ENCODE measurements at places on chromosomes 11 and 22.

- no peak for DNase-seq
Measured at GRCh38 chr22:22196018-22196533, 48.5 kb upstream of the VPREB1 start.

GRCh38 chr11:130871616-130872015 is 44.7 kb downstream of the SNX19 start:
- no peak for DNase-seq

- DNase-seq = no peak
Measured at GRCh38 chr11:8105666-8106065, 24.7 kb downstream of the TUB start.

DNA sequence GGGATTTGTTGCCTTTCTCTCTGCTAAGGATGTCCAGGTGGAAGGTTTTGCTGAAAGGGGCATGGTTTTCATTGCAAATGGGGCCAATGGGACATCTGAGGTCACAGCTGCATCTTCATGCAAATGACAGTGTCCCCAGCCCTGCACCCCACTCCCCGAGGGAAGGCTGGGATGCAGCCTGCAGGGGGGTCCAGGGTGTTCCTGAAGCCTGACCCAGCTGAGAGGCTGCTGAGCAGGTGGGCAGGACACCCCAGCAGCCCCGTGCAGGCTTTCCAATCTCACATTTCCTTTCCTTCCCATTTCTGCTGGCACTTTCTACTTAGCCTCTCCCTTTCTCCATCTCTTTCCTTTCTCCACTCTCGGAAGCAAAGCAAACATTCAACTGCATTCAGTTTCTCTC is 78.3 kb downstream of the SCN3B start:
- DNase-seq = no peak

DNA sequence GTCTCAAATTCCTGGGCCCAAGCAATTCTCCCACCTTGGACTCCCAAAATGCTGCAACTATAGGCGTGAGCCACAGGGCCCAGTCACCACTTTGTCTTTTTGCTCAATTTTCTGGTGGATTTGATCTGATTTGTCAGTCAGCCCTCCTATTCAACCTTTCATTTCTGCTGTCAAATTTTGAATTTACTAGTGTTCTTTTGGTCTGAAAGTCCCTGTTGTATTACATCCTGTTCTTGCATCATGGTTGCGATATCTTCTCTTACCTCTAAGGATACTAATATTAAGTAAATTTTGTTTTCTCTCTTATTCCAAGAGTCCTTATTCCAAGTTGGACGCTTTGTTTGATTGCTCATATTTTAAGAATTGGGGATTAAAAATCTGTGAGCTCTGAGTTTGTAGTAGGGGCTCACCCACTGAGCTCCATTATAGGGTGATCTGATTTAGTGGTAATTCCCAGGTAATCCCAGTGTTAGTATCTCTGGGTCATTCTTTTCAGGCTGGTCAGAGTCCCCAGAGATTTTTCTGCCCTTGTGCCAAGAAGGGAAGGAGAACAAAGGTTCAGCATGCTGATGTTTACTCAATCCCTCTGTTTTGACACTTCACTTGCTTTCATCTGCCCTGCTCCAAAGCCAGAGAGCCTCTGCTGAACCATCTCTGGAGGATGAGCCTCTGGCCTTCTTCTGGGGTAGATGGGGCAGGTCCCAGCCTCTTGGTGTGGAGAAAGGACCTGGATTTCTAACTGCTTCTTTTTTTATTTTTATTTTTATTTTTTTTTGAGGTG is 10.0 kb downstream of the UPB1 start:
- no peak for DNase-seq

- DNase-seq = no peak
Measured at GRCh38 chr11:74466916-74467885, at the start of gene KCNE3. KCNE3 (minus strand) TSS chr11:74467549; CDS start chr11:74457563, 9,986 bp downstream.

GRCh38 chr22:17046566-17047348 is 38.0 kb upstream of the IL17RA start:
- no peak for DNase-seq

DNA sequence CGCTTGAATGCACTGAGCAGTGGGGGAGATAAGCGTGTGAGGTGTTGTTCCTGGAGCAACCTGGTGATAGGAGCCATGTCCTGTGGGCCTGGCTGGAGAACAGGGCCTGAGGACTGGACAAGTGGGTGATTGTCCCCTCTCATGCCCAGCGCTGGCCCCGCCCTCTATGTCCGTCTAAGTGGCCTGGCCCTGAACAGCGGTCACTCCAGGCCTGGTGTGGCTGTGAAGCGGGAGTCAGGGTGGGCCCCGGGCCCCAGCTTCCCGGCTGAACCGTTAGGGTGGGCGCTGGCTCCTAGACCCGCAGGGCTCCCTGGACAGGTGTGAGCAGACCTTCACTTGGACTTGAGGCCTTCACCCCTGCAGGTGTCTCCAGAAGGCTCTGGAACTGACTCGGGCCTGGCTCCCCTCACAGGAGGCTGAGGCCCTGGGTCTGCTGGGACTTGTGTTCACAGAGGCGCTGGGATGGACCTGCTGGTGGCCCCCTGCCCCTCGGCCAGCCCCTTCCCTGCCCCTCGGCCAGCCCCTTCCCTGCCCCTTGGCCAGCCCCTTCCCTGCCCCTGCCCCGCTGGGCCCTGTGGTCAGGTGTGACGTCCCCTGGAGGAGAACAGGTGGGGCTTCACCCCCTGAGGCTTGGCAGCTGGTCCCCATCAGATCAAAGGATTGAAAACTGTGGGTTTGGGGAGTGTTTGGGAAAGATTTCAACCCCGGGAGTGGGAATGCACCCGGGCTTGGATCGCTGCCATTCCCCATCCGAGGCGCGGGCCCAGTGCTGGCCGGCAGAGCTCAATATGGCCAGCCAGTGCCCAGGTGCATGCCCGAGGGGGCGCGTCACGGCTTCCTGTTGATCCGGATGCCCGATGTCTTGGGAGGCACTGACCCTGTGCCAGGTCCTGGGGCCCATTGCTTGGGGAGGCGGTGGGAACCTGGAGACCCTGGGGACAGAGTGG is 3.2 kb upstream of the MUC6 start:
- DNase-seq = no peak

- DNase-seq = no peak
Measured at GRCh38 chr22:49480896-49481658, 346.6 kb downstream of the BRD1 start.

- no peak for DNase-seq
Measured at GRCh38 chr11:894575-895201, 15.9 kb downstream of the CHID1 start.

DNA sequence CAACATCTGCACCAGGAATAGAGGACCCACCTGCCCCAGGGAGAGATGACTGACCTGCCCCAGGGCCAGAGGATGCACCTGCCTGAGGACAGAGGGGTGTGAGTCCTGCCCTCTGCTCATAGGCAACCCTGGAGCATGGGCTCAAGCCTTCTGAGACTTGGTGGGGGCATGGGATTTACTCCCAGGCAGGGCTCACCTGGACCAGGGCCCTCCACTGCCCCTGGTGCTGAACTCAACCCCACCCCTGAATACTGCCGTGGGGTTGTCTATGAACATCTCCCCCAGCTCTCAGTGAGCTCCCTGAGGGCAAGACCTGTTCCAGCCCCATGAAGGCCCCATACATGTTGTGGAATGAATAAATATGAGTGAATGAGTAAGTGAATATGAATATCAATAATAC is 33.8 kb upstream of the MUC5AC start:
- no peak for DNase-seq

- DNase-seq = no peak
Measured at GRCh38 chr22:29717789-29718188, 2.0 kb upstream of the CABP7 start.

- peak; percentile 9 for DNase-seq
Measured at GRCh38 chr22:19291218-19291579, 320 bp downstream of the CLTCL1 start.

GRCh38 chr11:34614344-34615104 is 6.4 kb upstream of the EHF start:
- DNase-seq = no peak

DNA sequence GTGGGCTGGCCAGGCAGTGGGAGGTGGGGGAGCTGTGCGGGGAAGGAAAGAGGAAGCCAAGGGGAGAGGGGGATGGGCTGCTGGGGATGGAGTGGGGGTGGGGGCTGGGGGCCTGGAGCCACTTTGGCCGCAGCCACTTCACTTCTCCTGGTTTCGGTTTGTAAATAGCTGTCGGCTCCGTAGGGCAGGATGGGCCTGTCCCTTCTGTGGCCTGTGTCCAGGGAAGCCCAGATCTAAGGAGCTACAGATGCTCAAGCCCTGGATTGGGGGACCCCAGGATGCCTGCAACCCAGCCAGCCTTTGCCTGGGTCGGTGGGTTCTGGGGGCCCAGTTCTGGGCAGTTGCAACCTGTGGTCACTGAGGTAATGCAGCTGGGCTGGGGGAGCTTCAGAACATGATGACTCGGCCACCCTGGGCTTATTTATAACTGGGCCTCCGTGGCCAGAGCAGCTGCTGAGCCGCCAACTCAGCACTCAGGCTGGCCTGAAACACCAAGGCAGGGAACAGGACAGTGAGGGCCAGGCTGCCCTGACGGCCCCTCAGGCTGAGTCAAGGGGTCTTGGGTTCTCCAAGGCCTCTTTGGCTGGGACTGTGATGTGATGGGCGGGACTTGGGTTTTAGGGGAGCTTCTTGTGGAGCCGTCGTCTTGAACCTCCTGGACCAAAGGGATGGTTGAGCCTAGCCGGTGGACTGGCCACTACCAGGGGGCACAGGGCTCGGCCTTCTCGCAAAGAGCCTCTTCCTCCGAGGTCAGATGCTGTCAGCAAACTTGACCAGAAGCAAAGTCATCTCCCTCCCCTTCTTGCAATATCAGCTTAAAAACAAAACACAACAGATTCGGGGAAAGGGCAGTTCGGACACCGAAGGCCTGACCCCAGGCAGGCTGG is 15.0 kb upstream of the SLC39A13 start:
- no peak for DNase-seq

DNA sequence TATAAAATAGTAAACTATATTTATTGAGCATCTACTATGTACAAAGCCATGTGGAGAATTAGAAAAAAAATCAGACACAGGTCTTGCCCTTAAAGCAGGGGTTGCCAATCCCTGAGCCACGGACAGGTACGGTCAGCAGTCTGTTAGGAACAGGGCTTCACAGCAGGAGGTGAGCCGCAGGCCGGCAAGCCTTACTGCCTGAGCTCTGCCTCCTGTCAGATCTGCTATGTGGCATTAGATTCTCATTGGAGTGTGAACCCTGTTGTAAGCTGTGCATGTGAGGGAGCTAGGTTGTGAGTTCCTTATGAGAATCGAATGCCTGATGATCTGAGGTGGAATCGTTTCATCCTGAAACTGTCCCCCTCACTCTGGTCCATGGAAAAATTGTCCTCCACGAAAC is 2.1 kb upstream of the RAG2 start:
- DNase-seq = no peak

DNA sequence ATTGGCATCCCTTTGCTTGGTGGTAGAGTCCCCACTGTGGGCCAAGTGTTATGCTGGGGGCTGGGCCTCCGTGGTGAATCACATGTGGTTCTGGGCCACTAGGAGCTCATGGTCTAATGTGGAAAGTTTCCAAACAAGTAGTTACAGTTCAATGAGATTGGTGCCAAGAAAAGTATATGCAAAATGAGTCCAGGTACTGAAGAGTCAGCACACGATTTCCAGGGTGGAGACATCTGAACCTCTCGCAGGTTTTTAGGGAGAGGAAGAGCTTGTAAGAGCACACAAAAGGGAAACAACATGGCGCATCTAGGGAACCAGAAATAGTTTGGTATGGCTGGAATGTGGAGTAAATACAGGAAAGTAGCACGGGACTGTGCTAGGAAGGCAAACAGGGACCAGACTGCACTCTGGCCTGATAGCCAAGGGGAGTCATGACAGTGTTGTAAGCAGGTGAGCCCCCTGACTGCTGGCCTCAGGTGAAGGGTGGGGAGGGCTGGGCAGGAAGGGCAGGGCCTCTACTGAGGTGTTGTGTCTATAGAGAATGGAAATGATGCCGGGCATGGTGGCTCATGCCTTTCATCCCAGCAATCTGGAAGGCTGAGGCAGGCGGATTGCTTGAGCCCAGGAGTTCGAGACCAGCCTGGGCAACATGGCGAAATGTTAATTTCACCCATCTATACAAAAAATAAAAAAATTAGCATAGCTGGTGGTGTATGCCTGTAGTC is 12.6 kb downstream of the POLR2F start:
- DNase-seq = no peak

- DNase-seq = no peak
Measured at GRCh38 chr11:32366666-32367065, 68.7 kb downstream of the WT1 start.

GRCh38 chr22:42932857-42933484 is 75.9 kb upstream of the ARFGAP3 start:
- DNase-seq = no peak

DNA sequence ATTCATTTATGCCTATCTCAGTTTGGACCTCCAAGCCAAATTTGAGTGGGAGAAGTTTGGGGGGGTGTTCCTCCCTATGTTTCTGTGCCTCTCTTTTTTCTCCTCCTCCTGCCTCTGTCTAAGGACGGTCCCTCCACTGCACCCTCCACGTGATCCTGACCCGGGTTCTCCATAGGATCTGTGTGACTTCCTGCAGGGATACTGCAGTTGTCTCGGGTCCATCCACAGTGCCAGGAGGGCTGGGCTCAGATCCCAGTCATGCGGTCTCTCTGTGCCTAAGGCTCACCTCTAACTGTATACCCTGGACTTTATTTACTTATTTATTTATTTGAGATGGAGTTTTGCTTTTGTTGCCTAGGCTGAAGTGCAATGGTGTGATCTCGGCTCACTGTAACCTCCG is 1354.5 kb downstream of the BRD1 start:
- no peak for DNase-seq

DNA sequence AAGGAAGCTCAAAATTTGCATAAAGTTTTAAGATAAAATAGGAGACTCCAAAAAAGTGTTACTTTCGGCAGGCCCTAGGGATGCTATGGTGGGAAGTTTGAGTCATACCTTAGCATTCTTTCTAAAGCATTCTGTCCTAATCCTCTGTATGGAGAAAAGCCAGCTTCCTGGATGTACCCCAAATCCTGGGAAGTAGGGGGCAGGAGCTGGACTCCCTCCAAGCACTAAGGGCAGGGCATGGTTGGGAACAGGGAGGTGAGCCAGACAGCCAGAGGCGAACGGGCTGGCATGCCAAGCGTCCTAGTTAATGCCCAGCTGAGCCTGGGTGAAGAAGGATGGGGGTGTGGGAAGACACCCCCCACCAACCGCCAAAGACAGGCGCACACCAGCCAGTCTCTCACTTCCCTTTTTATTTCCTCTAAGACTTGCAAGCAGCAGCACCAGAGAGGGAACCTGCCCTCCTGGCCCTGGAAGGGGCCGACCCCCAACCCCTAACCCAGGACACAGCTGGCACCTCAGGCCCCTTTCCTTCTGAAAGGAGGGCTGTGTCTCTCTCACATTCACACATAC is 23.9 kb downstream of the RTN4RL2 start:
- no peak for DNase-seq

All from central memory CD4-positive, alpha-beta T cell (primary cell).